Foreskin fibroblast (primary cell): ENCODE measurements at places on chromosomes 6 and 20.
A peak's percentile ranks its signal among the peaks of the same experiment; 100 is the strongest.

DNA sequence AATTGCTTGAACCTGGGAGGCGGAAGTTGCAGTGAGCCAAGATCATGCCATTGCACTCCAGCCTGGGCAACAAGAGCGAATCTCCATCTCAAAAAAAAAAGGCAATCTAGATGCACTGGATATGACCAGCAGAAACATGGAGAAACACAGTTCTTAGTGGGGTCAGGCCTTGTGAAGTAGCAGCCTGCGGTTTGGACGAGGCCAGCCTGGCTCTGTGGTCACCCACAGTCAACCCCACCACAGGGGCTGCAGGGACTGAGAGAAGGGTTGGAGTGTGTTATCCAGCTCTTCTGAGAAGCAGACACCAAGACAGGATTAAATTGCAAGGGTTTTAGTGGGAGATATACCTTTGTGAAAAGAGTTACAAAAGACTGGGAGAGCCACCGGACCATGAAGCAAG is 194.3 kb upstream of the PROKR2 start:
- no peak for DNase-seq

GRCh38 chr6:46882645-46883044 is 39.1 kb downstream of the ADGRF5 start:
- no peak for DNase-seq

DNA sequence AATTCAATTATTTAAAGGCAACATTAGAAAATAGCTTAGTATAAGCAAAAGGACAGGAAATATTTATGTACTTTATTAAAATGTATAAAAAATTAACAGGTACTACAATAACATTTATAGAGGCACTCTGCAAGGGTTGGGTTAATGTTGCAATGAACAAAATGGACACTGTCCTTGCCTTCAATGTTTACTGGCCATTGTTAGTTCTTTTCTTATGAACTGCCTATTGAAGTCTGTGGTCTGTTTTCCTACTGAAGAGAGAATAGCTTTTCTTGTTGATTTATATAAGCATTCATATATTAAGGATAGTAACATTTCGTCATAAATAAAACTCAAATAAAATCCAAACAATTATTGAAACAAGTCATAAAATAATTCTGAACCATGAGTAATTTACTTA is 135.3 kb upstream of the BEND6 start:
- no peak for DNase-seq

DNA sequence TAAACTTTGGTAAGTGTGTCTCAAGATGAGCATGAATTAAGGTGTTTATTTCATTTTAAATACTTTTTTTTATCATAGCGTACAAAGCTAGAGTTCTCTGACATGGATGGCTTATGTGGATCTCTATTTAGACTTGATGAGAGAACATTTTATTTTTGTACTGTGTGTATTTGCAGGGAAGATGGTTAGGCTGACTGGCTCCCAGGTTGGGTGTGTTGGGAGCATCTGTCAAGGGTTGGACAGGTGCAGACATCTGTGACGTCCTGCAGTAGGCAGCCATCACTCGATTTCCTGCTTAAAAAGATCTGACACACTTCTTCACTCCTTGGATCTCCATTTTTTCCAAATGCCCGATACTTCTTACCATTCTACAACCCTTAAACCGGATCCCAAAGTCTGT is 221.9 kb upstream of the QKI start:
- no peak for DNase-seq

GRCh38 chr6:1971612-1972011 is 273.8 kb downstream of the GMDS start:
- no peak for DNase-seq

DNA sequence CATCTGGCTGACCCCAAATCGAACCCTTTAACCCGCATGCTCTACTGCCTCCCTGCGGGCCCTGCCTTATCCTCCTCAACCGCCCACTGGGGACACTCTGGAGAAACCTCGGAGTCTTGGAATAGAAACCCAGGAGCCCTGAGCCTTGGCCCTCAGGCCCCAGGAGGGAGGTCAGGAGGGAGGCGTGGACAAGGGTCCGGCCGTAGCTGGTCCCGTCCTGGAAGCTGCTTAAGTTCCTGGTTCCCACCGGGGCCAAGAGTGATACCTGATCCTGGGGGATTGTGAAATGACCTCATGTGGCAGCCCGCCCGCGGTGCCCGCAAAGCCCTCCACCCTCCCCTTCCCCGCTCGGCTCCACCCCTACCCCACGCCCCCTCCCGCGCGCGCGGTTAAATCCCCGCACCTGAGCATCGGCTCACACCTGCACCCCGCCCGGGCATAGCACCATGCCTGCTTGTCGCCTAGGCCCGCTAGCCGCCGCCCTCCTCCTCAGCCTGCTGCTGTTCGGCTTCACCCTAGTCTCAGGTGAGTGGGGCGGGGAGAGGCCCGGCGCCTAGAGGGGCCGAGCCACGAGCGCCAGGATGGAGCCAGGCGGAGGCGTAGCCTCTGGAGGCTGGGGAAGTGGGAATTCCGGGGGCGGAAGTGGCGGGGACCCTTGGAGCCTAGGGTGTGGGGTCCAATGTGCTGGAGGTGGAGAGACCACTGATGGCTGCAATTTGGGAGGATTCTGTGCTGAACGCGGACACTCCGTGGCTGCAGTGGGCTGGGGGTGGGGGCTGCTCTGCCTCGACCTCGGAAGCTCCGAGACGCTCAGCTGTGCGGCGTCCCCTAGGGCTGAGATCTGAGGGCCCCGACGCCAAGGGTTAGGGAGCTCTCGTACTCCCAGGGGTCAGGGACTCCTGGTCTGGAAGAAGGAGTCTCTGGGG is at the start of gene WFDC2:
TSS of gene WFDC2 (plus strand) at position 418 of the 926 bp plus-strand sequence. CDS start at position 447, 29 bp downstream.
- DNase-seq: no peak

- peak; percentile 75 for DNase-seq
Observed at GRCh38 chr20:45911486-45912343, at the start of gene PLTP. TSS of gene PLTP (minus strand) at chr20:45912155. CDS start at chr20:45911452, 703 bp downstream.

DNA sequence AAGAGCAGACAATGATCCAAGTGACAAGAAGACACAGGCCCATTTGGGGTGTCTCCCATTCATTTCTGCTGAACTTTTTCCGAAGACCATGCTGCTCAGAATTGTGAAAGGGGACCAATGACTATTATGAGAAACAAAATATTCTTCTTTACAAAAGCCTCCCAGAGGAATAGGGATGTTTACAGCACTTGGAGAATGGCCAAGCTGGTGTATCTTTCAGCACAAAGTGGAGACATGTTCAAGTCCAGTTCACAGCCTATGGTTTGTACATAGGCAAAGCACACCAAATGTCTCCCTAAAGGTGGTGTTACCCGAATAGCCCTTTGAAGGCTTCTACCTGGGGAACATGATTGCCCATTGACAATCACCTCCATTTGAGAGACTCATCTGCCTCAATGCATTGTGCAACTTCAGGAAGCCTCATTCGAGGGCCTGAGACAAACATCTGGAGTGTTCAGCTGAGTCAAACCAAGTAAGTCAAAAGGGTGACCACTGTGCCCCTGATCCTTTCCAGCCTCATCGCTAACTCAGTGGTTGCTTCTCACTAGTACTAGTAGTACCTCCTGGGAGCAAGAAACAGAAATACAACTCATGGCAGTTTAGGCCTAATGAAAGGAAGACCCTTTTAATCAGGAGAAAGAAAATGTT is 451.0 kb upstream of the MARCKS start:
- DNase-seq: peak; percentile 71

GRCh38 chr6:3966426-3966825 is 112.5 kb downstream of the FAM217A start:
- no peak for DNase-seq

- DNase-seq: no peak
Observed at GRCh38 chr6:131678442-131678841, 22.8 kb downstream of the OR2A4 start.

GRCh38 chr20:37223053-37223452 is 38.6 kb downstream of the GHRH start:
- peak; percentile 90 for DNase-seq

DNA sequence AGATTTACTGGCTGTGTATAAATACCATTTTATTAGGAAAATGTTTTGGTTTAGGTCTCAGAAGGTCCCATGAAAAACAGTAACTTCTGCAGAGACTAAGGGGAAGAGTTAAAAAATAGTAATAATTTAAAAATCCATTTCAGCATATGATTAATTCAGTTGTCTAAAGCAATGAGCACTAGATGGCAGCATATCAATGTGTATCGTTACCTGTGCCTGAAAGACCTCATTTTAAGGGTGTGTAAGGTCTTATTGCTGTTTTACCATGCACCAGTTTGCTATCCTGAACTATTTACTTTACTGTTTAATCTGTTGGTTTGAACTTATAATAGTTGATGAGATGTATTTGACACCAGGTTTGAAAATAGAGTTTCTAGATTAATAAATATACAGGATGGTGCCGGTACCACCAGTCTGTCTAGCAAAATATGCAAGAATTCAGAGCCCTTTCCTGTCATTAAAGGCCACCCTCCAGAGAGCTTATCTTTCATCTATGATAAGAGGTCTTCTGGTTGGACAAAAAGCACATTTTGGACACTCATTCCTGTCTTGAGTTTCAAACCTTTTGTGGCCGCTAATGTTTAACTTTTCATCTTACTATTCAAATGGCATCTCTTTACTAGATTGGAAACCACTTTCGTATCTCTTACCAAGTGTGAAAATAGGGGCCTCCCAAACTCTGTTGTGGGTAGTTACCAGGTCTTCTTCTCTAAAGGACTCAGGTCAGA is 8.9 kb upstream of the AHI1 start:
- peak; percentile 69 for DNase-seq

GRCh38 chr6:169489563-169490245 is 212.1 kb downstream of the WDR27 start:
- peak; percentile 36 for DNase-seq

DNA sequence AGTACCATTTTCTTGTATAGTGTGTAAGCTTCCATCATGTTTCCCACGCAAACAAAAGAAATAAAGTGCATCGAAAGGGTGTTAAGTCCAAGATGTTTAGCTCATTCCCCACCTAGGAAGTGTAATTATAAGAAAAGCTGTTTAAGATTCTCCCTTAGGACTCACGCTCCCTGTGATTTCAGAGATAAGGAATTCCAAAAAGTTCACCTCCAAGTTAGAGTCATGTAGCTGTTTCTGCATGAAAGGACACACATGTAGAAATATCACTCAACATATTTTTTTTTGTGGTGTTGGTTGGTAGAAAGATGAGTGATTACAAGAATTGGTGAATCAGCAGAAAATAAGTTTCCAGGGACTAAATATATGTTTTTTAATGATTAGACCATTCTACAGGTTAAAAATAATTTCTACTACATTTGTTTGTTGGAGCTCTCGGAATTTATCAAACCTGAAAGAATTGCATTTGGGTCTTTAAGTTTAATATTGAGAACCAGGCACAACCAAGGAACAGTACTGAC is 10.4 kb downstream of the OPN5 start:
- no peak for DNase-seq

DNA sequence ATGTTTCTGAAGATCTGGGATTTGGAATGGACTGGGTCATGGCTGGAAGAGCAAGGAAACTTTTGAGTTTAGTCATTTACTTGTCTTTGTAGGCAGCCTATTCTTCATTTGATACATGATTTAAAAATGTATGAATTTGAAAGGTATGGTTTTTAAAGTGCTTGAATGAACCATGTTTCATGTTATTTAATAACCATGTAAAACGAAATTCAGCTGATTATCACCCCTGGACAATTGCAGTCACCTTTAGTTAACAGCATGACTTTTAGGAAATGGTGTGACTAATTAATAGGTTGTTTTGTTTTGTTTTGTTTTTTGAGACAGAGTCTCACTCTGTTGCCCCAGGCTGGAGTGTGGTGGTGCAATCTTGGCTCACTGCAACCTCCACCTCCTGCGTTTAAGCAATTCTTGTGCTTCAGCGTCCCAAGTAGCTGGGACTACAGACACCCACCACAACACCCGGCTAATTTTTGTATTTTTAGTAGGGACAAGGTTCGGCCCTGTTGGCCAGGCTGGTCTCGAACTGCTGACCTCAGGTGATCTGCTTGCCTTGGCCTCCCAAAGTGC is 2.1 kb downstream of the STX11 start:
- DNase-seq: no peak

GRCh38 chr6:142850679-142851423 is 94.1 kb downstream of the HIVEP2 start:
- DNase-seq: peak; percentile 44

DNA sequence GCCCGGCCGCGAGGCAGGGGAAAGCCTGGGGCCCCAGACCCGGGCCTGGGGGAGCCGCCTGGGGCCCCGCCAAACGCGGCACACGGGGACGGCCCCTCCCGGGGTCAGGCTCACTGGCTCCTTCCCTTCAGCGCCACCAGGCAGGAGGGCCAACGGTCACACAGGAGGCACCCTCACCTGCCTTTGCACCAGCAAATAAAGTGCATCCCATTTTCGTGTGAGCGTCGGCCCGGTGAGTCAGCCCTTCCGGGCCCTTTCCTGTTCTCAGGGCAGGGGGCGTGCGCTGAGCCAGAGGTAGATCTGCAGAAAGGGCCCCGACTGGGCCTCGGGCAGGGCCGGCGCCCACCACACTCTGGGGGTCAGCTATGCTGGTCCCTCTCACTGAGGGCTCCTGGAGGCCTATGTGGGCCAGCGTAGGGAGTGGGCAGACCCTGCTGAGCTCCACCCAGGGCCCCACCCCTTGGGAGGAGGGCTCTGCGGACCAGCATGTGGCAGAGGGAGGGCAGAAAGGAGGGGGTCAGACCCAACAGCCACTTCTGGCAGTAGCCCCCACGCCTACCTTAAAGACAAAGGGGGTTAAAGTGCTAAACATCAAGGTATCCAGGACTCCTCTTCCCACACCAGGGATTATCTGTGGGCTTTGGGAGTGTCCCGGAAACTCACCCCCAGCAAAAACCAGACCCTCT is 931 bp upstream of the UCKL1 start:
- peak; percentile 69 for DNase-seq

GRCh38 chr6:79005497-79005896 is 72.6 kb downstream of the PHIP start:
- no peak for DNase-seq

- no peak for DNase-seq
Observed at GRCh38 chr6:106510090-106510970, 119.0 kb downstream of the RTN4IP1 start.

GRCh38 chr6:144335914-144336313 is 50.8 kb downstream of the UTRN start:
- DNase-seq: peak; percentile 31

- no peak for DNase-seq
Observed at GRCh38 chr6:104064876-104065275, 794.8 kb downstream of the HACE1 start.
